ENCODE measurements at places on chromosomes 3 and 15.

GRCh38 chr3:115660646-115661337, 37.5 kb downstream of the GAP43 start:
- no peak for DNase-seq

- no peak for DNase-seq
Measured at GRCh38 chr15:28914046-28914445, 28.3 kb downstream of the APBA2 start.

DNA sequence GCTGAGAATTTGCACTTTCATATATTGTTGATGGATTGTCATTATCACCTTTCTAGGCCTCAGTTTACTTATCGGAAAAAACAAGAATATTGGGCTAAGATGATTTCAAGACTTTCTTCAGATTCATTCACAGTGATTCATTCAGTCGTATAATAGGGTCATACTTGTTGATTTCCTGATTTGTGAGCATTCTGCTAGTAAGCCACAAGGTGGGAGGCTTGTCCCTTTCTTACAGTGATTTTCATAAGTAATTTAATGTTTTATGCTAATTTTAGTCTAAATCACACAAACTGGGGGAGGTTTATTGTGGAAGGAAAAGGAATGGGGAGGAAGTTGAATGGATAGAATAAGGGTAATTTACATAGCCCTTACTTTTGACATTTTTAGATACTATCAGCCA, 126.8 kb upstream of the GOLGA6L4 start:
- DNase-seq, result no peak

- no peak for DNase-seq
Measured at GRCh38 chr15:49331951-49332350, 91.1 kb upstream of the FGF7 start.

GRCh38 chr3:31476209-31476608, 56.5 kb upstream of the STT3B start:
- no peak for DNase-seq

DNA sequence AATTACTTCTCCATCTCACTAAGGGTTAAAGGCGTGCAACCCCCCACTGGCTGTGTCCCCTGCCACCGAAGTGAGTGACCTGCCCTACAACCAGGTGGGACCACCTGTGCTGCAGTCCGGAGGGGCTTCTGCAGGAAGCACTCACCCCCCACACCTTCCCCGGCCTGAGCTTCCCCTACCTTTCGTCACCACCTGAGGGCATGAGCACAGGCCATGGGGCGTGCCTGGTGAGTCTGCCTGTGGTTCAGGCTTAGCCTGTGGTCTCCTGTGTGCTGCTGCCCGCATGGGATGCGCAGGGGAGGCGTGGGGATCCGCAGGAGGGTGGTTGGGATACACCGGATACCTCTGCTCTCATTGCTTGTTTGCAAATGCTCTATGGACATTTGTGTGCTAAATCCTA, 46.0 kb downstream of the KLHL25 start:
- DNase-seq, result no peak

DNA sequence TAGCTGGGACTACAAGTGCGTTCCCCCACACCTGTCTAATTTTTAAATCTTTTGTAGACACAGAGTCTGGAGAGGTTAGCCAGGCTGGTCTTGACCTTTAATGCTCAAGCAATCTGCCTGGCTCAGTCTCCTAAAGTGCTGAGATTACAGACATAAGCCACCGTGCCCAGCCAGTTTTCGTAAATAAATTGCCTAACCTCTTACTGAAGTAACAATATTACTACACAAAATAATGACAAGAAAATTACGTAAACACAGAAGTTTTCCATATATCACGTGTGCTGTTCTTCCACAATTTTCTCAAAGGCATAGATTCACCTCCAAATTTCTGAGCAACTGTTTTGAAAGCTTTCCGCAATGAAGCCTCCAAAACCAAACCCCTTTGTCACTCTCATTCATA, 58.1 kb upstream of the PROK2 start:
- DNase-seq, result no peak

Data from activated T-cell treated with anti-CD3 and anti-CD28 coated beads, Interleukin-2, amount 50 U/mL, for 4 hours (primary cell).